Fibroblast of skin of abdomen (primary cell): ENCODE measurements at places on chromosomes 11 and 22.
A peak's percentile ranks its signal among the peaks of the same experiment; 100 is the strongest.

DNA sequence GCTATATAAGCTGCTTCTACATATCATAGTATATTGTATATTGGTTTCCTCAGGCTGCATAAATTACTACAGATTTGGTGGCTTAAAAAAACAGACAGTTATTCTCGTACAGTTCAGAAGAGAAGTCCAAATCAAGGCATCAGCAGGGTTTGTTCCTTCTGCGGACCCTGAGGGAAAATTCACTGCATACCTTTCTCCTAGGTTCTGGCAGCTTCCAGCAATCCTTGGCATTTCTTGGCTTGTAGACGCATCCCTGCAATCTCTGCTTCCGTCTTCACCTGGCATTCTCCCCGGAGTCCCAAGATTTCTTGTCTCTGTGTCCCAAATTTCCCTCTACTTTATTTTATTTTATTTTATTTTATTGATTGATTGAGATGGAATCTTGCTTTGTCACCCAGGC is 142.8 kb downstream of the COMMD9 start:
- no peak for DNase-seq

- DNase-seq = no peak
These were observed 84.1 kb downstream of the C11orf87 start for GRCh38 chr11:109506115-109506514.

DNA sequence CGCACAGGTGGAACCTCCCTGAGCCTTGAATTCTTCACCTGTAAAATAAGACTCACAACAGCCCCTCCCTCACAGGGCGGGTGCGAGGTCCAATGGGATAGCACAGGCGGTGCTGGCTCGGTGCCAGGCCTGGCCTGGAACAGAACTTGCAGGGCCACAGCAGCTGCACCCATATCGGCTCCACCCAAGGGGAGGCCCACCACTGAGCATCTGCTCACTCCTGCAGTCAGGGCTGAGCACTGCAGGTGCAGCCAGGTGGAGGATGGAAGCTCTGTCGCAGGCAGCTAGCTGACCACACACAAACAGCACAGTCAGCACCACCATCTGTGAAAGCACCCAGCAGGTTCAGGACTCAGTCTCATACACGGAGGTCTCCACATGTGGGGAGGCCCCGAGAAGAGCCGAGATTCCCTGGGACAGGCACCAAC is 19.6 kb downstream of the VPS37C start:
- DNase-seq = no peak

DNA sequence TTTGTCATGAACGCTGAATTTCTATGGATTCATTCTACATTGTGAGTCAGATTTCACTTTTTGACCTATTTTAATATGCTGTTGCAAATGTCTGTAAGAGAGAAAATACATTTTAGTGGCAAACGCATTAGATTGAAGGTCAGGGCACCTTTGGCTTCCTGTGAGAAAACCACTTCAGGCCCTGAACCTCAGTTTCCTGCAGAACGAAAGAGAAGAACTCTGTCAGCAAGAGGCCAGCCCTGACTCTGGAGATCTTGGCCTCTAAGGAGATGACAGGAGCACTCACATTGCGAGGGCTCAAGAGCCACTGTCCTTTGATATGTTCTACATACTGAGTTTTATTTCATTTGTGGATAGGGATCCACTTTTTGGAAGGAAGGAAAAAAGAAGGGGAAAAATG is 83.6 kb downstream of the KCNJ1 start:
- DNase-seq = no peak

DNA sequence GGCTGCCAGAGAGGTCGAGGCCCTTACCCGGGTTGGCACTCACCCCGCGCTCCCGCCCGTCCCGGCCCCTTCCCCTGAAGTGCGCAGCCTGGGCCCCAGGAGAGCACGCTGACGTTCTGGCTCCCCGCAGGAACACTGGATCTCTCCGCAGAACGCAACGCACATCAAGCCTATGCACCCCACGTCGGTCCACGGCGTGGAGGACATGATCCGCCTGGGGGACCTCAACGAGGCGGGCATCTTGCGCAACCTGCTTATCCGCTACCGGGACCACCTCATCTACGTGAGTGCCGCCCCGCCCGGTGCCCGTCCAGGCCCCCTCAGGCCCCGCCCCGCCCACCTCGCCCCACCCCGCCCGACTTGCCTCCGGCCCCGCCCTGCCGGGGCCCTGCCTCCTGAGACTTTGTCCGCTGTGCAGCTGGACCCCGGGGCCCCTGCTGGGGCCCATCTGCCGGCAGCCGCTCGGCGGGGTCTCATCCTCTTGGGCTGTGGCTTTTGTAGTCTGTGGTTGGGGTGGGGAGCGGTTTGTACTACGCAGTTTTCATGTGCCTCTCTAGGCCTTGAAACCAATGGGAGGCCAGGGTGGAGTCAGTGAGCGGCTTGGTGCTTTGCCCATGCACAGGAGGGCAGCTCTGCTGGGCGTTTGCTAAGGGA is 19.7 kb downstream of the MYO7A start:
- DNase-seq = no peak

- DNase-seq = no peak
These were observed 140.2 kb downstream of the SPATA19 start for GRCh38 chr11:133705074-133705648.

DNA sequence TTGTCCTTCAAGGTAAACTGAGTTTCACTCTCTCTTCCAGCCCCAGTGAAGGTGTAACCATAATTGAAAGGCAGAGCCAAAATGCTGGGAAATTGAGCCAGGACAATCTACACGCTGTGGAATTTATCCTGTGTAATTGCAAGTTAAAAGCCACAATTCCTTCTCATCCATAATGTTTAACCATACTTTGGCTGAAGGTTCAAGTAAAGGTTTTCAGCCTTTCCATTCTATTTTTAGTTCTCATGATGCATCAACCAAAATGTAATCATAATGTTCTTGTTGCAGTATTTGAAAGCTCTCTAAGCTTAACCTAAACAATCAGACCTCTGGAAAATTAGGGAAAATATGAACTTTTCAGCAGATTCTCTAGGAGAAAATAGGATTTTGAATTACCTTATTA is 14.0 kb upstream of the ARHGAP42 start:
- DNase-seq = no peak

DNA sequence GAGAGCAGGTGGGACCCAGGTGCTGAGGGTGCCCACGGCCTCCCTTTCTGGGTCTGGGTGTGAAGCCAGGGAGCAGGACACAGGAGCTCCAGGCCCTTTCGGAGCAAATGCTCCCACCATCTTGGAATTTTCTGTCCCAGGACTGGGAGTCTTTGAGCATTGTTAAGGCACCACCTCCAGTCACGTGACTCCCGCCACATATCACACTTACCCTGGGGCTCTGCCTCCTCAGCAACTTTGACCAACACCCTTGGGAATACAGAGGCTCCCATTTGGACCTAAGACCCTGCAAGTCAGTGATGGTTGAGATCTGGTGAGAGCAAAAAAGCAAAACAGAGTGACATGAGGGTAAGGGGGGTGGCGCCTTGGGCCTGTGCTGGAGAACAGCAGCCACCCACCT is 35.6 kb downstream of the GNAZ start:
- DNase-seq = no peak

DNA sequence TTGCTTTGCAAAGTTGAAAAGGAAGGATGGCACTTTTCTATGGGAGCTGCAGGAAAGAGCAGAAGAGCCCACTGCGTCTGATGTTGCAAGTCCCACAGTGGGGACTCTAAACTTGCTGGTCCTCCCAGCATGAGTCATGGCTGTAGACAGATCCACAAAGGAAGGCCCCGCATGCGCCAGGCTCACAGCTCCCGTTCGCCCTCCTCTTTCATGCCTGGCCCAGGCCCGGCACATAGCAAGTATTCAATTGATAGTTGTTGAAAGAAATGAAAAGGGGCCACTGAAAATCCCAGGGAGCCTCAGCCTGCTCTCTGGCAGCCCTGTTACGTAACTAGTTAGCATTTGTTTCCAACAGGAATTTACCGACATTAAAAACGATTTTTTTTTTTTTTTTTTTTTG is 18.9 kb downstream of the AP1B1 start:
- peak; percentile 34 for DNase-seq

DNA sequence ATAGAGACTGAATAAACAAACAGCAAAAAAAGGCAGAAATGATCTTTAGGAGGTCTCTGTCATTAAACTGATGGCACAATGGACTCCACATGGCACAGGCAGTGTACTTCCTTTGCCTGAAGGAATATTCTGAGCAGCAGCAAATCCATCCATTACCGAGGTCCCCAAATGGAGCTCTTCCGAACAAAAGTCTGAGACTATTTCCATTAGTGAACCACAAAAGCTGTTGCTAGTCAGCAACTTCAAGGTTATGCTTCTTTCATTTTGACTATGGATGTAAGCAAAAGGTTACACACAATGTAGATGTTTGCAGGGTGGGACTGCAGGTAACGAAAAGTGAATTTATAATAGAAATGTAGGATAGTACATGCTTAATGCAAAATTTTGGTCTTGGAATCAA is 14.5 kb downstream of the NARS2 start:
- no peak for DNase-seq

- peak; percentile 72 for DNase-seq
These were observed 19.4 kb upstream of the MALAT1 start for GRCh38 chr11:65479184-65480145.

GRCh38 chr11:126514061-126514693 is 158.7 kb downstream of the ST3GAL4 start:
- DNase-seq = no peak

DNA sequence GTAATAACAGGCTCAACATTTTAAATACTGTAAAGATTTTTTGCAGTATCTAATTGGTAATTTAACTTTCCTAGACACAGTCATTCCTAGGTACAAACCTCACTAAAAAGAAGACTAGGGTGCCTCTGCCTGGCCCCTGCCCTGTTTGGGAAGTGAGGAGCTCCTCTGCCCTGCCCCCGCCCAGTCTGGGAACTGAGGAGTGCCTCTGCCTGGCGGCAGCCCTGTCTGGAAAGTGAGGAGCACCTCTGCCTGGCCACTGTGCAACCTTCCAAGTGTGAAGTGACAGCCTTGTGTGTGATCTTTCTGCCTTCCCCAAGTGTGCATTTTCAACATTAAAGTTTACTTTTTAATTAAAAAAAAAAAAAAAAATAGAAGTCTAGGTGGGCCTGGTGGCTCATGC is 4.2 kb downstream of the CHORDC1 start:
- DNase-seq = no peak

- DNase-seq = no peak
These were observed 19.8 kb downstream of the IL2RB start for GRCh38 chr22:37129866-37130441.

DNA sequence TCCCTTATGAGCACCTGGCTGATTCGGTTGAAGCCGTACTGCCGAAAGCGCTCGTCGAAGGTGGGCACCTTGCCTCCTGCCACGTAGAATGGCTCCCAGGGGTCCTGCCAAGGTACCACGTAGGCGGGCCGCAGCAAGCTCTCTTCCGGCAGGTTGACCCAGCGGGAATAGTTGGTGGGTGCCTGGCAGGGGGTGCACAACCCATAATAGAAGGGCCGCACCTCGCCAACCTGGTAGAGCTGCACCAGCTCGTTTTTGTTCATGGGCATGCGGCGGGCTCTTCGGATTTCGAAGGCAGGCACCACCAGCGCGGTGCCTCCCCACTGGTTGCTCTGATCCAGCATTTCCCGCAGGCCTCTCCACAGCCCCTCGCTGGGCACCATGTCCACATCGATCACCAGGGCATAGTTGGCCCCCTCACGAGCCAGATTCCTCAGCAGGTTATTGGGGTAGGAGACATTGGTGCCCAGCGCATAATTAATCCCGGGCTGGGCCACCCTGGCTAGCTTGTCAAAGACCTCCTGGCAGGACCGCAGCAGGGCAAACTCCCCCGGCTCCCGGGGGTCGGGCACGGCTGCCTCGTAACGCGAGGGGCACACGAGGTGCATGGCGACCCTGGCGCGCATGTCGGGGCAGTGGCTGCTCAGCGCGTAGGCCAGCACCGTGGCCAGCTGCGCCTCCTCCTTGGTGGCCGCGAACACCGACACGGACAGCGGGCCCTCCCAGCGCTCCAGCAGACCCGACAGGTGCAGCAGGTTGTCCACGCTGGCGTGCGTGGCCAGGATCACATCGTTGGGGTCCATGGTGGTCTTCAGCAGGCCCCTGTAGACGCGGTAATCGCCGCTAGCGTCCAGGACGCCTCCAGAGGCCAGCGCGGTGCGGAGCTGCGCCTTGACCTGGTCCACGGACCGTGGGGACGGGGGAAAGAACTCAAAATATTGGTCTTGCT is 679 bp downstream of the B4GAT1 start:
- DNase-seq = no peak

- no peak for DNase-seq
These were observed 165.5 kb upstream of the C11orf58 start for GRCh38 chr11:16572945-16573344.

- no peak for DNase-seq
These were observed 10.1 kb downstream of the C22orf23 start for GRCh38 chr22:37943136-37943824.

DNA sequence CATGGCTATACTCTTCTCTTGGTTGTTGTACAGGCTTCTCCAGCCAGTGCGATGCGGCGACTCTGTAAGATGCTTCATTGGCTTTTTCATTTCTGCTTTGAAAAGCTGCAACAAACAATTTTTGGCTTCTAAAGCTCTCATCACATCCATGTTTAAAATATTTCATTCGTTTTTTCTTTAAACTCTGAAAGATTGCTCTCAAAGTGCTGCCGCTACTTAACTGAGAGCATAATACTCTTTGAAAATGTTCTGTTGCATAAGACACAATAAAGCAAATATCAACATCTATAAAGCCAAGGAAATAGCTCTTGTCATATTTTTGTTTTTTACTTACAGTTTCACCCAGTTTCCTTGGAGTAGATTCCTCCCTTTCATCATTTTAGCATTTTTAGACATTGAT is 468.3 kb downstream of the TBC1D22A start:
- no peak for DNase-seq

- DNase-seq = no peak
These were observed 26.0 kb downstream of the IL10RA start for GRCh38 chr11:118012083-118012669.

DNA sequence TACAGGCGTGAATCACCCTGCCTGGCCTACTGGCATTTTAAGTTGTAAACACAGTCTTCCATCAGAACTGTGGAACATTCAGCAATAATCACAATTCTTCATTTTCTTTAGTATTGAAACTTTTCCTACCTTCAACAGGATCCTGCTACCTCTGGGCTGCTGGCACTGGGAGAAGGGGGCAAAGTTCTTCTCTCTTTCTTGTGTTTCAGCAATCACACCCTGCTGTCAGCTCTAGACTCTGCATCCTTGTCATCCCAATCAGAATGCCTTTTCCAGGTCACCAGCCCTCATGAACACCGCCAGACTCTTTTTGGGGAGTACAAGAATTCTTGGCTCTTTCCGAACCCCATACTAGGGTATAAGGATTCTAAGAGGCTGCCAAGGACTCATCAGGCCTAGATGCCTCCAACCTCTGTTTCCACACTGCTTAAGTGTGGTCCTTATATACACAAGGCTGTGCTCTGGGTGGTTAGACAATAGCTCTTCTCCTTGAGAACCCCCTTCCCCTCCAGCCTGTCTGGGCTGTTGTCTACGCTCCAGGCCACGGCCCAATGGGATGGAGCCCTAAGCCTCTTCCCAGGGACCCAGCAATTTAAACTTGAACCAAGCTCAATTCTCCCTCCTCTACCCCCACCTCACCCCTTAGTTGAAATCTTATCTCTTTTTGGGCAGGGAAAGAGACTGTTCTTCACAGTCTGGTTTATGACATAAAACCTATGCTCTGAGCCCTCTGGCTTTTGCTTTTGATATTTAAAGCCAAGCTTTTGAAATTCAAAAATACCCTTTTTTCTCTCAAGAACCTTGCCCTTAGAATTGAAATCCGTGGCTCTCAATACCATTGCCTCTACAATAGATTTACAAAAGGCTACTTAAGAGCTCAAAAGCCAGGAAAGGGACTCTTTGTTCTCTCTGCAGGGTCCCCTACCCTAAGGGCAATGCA is 327.4 kb downstream of the BUD13 start:
- no peak for DNase-seq
